Kasumi-1 (cell line): ENCODE measurements at places on chromosomes 3 and 15.
A peak's percentile ranks its signal among the peaks of the same experiment; 100 is the strongest.

DNA sequence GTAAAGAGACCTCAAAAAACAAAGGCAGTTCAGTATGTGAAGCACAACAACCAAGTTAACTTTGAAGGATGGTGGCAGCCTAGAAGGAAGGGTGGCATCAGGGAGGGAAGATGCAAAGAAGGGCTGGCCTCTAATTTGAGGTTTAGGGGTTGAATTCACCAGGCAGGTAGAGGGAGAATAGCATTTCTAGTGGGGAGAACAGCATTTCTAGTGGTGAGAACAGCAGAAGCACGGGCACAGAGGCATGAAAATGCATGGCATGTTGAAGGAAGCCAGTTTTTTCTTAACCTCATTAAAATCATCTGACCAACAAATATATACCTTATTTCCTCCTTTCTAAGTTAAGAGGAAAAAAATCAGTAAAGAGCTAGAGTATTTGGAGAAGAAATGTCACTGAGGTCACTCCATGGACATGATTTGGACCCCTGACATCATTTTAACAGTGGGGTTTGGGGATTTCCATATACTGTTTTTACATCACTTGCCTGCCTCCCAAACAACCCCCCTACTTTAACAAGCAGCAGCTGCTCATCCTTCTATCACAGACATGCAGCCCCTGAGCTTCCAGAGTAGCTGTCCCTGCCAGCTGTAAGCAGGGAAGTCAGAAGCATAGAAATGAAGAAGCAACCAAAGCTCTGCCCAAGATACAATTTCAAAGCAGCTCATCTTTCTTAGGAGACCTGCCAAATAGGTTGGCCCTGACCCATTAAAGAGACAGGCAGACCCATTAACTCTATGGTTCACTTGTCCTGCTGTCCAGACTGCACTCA, 2.4 kb upstream of the POPDC2 start:
- no peak for DNase-seq

DNA sequence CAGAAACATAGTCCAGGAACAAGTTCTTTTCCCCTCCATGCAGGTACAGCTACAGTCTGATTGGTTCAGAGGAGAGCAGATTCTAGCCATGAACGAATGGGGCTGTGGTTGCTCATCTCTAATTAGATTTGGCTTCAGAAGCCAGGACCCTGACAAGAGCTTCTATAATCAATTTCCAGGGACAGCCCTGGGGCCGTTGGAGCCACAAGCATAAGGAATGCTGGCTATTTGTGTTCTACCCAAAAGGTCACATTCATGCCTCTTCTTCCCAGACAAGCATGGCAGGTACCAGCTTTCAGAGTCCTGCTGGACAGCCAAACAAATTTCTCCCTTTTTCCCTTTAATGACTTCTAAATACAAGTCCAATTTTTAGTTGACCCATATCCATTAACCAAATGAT, 215.5 kb upstream of the LRTM1 start:
- no peak for DNase-seq

GRCh38 chr3:183725387-183725786, 27.8 kb downstream of the YEATS2 start:
- DNase-seq = no peak

DNA sequence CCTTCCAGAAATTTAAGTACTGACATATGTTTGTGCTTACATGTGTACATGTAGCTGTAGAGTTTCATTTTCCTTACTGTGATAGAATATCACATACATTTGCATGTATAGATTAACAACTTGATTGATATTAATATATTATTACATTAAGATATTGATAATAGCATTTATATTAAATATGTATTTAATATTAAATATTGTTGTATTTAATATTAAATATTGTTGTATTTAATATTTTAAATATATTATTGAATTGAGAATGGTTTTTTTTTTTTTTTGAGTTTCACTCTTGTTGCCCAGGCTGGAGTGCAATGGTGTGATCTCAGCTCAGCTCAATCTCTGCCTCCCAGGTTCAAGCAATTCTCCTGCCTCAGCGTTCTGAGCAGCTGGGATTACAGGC, 76.5 kb downstream of the MYH15 start:
- DNase-seq = no peak

DNA sequence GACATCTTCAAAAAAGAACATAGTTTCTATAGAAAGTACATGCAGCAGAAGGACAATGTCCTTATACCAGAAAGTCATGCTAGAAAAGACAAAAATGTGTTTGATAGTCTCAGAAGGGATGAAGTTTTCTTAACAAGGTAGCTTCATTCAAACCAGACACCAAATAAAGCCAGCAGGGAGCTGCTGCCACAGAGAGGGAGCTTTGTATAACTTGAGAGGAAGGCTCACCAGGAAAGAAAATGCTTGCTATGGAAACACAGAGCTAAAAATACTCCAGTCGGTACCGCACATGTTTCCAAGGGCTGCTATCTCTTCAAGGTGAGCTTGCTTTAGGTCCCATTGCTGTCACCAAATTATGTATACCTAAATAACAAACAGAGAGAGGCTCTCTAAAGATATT, 1074.8 kb upstream of the ALCAM start:
- no peak for DNase-seq

GRCh38 chr3:186024210-186024609, 84.7 kb downstream of the ETV5 start:
- DNase-seq = no peak

DNA sequence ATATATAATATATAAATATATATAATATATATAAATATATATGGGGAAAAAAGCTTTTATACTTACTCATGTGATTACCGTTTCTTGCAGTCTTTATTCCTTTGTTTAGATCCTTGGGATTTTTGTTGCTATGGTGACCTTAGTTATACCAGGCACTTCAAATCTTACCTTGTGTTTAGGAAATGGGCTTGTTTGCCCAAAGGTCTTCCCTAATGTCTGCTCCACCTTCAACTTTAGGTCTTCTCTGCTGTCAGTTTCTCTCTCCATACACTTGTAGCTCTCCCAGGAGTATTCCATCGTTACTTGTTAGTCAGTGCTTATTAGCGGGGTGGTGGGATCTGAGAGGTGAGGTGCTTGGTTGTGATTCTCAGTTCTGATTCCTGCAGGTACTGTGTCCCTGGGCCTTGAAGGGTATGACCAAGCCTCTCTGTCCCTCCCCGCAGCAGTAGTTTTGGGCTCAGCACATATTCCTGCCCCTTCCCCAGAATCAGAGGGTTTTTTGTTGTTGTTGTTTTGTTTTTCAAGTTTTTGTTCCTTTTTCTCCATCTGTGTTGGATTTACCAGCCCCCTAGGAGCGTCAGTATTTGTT, 9.6 kb upstream of the LAMP3 start:
- DNase-seq = no peak

- DNase-seq = no peak
Observed at GRCh38 chr15:85540085-85540797, 159.8 kb downstream of the AKAP13 start.

DNA sequence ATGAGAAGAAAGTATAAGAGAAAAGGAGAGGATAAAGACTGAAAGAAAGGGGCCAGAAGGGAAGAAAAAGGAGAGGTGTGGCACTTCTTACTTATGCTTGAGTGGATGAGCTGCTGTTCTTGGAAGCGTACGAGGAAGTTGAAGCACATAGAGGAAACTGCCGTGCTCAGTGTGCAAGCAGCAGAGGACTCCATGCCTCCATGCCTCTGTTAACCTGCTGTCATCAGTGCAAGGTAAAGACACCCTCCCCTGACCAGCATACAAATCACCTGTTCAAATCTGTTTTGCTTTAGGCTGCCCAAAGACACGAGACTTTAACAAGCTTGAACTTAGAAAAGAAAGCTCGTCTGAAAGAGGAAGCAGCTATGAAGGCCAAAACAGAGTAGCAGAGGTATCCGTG, 6.4 kb downstream of the WDR5B start:
- DNase-seq = peak; percentile 53

GRCh38 chr3:50622881-50623280, 5.9 kb downstream of the MAPKAPK3 start:
- no peak for DNase-seq

DNA sequence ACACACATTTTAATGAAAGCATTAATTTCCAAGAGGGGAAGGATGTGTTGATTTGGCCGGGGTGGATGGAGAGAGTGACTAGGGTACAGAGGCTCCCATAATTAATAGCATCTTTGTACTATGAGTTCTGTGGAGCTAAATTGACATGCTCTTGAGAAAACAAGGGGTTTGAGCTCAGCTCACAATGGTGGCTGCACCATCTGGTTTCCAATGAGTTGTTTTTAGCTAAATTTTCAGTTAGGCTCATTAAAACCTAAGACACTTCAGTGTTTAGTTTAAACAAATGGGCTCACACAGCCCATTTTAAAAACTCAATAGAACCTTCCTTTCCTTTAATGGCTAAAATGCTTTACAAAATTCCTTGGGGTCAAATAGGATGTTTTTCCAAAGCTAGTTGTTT, 199.7 kb downstream of the TNIK start:
- no peak for DNase-seq
